Stimulated activated CD8-positive, alpha-beta memory T cell treated with anti-CD3 and anti-CD28 coated beads, Interleukin-7, amount 100 ng/mL, for 1 hour (primary cell): ENCODE measurements at places on chromosomes 1 and 21.

GRCh38 chr1:53305650-53306049 is 22.2 kb downstream of the LRP8 start:
- no peak for DNase-seq

DNA sequence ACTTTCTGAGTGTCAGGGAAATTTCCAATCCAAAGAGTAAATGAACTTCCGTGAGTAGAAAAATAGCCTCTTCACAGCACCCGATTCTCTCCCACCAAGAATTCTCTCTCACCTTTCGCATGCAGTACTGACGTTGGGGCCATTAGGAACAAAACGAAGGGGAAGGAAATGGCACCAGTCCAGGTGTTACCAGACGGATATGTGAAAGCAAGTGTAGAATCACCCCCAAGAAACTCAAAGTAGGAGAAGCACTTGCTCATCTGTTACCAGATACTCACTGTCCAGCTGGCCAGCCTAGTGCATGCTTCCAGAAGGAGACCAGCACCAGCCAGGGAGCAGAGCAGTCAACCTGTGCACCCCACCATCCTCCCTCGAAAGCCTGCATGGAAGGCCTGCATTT is 55.1 kb downstream of the ITPKB start:
- no peak for DNase-seq

- DNase-seq = no peak
Observed at GRCh38 chr1:235018161-235018560, 110.5 kb downstream of the TOMM20 start.

DNA sequence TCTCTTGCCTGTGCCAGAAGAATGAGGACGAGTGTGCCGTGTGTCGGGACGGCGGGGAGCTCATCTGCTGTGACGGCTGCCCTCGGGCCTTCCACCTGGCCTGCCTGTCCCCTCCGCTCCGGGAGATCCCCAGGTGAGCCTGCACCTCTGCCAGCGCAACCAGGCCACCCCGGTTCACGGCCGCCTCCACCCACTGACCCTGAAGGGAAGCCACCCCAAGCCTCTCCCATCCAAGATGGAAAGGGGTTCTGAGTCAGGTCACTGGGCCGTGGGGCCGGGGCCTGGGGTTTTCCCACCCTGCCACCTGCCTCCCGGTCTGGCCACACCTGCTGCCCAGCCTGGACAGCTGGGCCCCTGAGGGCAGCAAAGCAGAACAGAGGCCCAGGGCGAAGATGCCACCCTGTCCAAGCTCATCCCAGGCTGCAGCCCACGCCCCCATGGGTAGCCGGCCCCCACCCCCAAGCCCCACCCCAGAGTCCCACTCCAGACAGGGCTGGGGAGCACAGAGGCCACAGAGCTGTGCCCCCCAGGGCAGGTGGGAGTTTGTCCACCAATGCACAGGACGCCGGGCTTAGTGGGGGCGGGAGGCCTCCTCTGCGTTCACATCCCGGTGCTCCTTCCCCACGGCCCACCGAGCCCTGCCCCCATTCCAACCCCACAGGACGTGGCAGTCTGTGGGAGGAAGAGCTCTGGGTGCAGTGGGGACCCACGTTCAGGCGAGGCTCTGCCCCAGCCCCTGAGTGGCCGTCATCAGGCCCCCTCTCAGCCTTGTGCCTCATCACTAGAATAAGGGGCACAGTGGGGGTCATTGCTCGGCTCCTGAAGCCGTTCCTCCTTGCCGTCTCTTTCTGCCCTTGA is 5.6 kb downstream of the AIRE start:
- no peak for DNase-seq

DNA sequence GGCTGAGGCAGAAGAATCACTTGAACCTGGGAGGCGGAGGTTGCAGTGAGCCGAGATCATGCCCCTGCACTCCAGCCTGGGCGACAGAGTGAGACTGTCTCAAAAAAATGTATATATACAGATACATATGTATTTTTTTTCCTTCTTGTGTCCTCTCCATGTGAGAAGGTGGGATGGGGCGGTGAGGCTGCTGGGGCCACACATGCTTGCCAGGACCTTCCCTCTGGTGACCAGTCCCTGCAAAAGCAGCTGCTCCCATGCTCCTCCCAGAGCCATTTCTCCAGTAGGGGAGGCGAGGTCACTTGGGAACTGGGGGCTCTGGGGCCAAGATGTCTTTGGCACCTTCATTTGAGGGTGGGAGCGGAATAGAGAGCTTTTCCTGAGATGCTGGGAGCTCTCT is 74.9 kb downstream of the PIK3CD start:
- no peak for DNase-seq

DNA sequence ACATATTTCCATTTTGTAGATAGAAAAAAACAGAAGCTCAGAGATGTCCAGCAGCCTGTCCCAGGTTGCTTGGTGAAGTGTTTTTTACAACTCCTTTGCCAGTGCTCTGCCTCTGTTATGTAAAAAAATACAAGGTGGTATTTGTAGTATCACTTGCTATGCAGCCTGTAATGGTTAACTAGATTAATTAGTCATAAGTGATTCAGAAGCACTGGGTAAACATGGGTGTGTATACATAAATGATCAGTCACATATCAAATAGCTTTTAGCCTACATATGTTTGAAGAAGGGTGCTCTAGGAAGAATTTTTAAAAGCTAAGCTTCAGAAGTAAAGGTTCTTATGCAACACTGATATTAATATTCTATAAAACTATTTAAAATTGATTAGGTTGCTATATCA is 70.0 kb upstream of the MAGI3 start:
- DNase-seq = no peak

GRCh38 chr21:29256126-29256910 is 42.4 kb upstream of the BACH1 start:
- DNase-seq = no peak

- DNase-seq = no peak
Observed at GRCh38 chr1:73803380-73803779, 394.6 kb downstream of the LRRIQ3 start.

DNA sequence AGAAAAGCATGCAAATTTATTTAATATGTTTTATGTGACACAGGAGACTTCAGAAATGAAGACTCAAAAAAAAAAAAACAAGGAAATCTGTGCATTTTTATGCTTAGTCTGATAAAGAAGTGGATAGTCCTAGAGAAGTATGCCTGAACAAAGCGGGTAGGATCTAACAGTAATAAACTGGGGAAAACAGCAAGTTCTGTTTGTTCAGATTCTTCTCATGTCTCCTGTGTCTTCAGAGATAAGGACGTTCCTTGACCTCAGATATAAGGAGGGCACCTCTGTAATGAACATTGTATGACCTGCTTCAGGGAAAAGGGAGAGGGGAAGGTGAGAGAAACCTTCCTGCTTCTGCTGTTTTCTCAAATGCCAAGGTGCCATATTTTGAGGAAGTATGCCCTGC is 67.7 kb upstream of the TNFSF18 start:
- DNase-seq = no peak

DNA sequence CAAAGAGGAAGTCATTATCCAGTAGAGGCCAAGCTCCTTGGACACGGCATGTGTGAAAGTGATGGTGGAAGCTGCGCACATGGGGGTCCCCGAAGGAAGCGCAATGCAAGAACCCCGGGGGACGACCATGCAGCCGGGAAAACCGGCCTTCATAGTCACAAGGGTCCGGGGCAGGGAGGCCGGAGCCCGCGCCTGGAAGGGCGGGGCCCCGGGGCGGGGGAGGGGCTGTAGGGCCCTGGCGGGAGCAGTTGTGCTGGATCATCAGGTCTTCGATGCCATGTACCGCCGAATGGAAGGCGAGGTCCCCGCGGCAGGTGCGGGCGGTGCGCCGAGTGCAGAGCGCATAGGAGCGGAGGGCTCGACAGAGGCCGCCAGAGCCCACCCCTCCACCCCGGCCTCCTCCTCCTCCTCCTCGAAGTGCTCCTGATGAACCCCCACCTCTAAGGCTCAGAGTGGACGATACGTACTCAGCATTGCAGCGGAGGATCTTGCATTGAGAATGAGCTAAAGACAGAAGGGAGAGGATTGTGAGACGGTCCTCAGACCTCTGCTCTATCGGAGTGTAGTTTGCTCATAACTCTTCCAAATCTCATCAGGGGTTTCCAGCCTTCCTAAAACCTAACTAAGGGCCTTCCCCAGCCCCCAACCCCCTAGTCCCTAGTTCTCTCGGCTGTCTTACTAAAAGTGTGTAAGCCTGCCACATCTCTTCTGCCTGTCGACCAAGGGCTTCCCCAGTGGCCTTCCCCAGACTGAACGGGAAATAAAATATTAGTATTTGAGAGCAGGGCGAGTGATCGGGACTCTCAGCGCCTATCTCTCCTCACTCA is 2.1 kb downstream of the HJV start:
- DNase-seq = no peak

DNA sequence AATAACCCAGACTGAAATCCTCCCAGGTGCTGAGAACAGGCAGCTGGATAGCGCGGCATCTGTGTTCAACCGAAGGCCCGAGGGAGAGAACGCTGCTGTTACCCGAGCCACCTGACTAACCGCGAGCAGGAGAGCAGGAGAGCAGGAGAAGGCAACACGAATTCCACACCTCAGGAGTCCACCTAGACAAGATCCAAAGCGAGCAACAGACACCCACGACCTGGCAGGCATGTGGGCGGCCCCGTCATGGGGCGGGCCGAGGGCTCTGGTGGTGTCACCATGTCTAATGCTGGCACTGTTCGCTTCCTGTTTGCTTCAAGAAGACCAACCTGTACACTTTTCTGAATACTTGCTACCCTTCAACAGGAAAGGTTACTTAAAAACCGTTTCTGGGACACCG is 20.9 kb upstream of the SPATC1L start:
- no peak for DNase-seq

DNA sequence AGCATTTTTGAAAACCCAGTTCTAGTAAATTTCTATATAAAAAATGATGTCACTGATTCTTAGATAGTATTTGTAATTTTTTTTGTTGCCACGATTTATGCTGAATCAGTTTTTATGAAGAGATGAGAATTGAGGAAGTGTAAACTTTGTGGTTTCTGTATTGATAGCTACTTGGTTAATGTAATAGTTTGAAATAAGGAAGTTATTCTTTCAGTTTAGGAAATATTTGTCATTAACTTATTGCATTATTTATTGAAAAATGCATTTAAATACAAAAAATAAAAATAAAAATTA is 97.8 kb downstream of the ZFYVE9 start:
- DNase-seq = no peak

- no peak for DNase-seq
Observed at GRCh38 chr1:9344426-9345200, 51.9 kb downstream of the SPSB1 start.

DNA sequence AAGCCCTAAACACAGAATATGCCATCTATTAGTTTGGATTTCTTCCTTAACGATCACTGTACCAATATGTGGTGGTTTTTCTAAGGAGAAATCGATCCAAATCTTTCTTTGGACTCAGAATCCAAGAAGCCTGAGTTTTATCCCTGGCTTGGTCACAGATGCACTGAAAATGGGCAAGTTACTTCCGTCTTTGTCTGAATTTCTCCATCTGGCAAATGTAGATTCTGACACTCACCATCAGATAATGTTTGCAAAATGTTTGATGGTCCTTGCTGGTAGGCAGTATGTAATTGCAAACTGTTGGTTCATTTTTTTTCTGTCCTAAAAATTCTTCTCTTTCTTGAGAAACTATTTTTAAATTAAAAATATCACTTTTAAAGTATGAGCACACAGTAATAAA is 115.0 kb downstream of the TSEN15 start:
- no peak for DNase-seq

GRCh38 chr1:224169718-224170270 is 13.2 kb upstream of the DEGS1 start:
- DNase-seq = no peak

- DNase-seq = no peak
Observed at GRCh38 chr1:54442185-54442584, 36.0 kb upstream of the SSBP3 start.

GRCh38 chr1:63148825-63149645 is 173.3 kb upstream of the FOXD3 start:
- no peak for DNase-seq

DNA sequence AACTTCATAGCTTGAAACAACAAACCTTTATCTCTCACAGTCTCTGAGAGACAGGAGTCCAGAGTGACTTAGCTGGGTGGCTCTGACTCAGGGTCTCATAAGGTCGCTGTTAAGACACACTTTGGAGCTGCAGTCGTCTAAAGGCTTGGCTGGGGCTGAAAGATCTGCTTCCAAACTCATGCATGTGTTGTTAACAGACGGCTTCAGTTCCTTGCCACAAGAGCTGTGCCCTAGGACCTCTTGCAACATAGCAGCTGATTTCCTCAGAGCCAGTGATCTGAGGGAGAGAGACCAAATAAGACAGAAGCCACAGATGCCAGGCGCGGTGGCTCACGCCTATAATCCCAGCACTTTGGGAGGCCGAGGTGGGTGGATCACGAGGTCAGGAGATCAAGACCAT is 176.8 kb downstream of the DISC1 start:
- no peak for DNase-seq

GRCh38 chr21:14592296-14593000 is 46.3 kb upstream of the SAMSN1 start:
- no peak for DNase-seq

- DNase-seq = no peak
Observed at GRCh38 chr21:19507682-19508260, 1104.2 kb upstream of the TMPRSS15 start.

DNA sequence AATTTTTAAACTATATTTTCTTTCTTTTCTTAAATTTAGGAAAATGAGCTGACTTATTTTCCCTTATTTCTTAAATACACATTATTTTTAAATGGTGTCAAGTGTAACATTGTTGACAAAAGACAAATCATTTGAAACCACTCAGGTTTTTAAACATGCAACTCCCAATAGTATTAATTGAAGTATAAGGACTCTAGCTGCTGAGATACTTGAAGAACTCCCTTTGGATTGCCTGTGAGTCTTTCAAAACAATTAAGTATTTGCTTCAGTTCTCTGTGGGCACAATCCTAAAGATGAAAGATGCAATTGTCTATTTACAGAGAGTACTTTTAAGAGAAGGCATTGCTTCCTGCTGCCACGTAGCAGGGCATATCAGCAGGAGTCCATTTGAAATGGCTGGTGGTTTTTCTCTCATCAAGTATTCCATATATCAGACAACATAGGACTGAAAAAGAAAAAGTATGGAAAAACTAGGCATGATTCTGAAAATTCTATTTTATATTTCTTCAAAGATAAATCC is 373.4 kb downstream of the NEGR1 start:
- no peak for DNase-seq

DNA sequence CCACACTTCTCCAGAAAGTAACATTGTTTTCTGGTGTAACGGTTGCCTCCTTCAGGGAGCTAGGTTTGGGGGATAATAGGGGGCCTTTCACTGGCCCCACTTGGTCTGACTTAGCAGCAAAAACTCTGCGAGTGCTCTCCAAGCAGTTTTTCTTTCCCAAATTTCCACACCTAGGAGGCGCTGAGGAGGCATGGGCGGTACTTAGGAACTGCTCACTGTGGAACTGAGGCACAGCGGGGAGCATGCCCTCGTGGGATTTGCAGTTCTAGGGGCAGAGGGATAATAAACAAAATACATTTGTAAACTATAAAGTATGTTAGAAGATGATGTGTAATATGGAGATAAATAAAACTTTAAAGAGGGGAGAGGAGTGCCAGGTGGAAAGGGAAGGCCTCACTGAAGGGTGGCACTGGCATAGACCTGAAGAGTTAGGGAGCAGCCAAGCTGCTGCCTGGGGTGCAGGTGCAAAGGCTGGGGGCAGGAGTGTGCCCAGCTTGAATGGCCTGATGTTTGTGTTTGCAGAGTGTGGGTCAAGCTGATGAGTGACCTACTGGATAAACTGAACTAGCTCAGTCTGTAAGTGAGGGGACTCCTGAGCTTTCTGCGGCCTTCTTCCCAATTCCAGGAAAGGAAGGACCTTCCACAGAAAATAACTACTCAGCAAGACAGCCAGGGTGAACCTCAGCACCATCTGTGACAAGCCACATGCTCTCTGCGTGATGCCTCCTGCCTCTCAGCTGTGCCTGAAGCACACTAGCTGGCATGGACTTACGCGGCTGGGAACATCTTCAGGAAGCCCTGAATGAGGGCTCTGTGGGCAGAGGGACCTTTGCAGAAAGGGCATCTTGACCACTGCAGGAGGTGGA is 1.9 kb downstream of the EPHX1 start:
- DNase-seq = no peak
